ENCODE measurements at places on chromosomes 5 and 9.

DNA sequence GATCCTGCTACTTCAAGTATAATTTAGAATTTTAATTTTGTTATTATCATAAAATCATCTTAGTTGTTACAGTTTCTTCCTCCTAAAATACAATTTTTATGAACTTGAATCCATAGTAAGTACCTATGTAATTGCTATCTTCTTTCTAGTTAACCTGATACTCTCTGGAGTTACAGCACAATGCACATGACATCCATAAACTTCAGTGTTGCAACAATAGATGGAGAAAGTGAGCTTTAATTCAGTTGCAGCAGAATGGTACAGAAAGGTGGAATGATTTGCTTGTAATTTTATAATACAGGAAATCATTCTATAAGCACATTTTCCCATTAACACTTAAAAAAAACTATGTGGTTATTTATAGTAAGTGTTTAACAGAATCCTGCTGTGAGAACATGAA is 372.0 kb downstream of the CDH9 start:
- no peak for DNase-seq

DNA sequence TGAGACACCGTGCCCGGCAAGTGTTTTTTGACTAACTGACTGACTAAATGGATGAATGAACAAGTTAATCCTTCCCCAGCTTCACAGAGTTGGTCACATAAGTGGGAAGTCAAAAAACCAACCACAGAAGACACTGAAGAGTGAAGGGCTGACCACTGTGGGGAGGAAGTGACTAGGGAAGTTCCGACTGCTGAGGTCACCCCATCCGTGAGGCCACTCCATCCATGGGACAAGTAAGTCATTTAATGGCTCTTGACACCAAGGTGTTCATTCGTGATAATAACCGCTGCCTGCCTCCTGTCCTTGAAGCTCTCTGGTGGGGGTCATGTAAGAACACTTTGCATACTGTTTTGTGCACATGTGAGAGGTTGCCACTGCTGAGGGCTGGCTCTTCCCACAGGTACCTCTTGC is 22.2 kb upstream of the CXCL14 start:
- DNase-seq, result no peak

GRCh38 chr5:137603356-137603755 is 104.2 kb upstream of the SPOCK1 start:
- no peak for DNase-seq

DNA sequence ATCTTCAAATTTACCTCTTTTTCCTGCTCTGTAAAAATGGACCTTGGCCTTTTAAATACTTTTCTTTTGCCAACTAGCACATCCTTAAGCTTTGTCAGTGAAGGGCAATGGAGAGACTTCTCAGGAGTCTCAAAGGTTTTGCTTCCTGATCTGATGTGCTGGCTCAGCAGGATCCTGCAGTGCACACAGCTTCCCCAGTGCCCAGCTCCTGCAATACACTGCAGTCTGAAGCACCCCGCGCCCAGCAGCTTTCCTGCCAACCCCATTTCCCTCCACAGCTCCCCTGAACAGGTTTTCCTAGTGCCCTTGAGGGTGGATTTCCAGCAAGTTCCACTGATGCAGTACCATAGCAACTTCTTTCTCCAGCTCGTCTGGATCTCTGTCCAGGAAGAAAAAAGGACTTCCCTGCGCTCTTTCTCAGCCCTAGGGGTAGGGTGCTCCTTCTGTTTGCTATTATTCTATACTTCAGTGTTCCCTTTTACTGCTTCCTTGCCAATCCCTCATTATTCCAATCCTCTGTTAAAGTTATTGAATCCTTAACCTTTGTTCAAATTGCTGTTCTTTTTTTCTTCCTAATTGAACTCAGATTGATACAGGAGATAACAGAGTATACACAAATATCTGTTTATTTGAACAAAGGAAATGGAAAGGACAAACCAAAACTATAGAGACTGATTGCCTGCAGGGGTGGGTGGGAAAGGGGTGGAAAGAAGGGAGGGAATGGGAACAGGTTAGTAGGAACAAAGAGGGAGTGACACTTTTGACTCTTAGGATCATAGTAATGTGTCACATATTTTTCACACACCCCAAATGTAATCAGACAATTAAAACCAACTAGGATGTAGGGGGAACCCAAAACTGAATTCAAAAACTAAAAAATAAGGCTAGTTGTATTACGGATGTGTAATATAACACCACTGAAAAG is 8.5 kb downstream of the SNAPC3 start:
- no peak for DNase-seq

DNA sequence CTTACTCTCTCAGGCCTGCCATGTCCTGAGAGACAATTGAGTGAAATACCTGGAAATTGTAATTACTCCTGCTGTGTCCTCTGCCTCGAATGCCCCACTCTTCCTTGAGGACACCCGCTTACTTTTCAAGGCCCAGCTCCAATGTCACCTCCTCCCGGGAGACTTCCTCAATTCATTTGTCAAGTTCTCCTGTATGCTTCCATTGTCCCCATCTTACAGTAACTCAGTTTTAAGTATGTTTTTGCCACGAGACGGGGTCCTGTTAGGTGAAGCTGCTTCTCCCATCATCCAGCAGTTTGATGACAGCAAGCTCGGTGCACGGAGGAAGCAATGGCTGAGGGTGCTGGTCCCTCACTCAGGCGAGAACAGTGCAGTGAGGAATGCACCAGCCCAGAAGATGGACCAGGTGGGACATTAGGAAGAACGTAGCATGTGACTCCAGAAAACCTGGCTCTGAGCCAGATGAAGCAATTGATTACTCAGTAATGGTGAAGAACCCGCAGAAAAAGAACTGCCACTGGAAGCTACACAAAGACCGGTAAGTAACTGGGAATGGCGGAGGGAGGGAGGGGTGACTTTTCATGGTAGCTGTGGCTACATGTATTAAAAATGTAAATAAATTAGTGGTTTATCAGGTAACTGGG is 274.8 kb downstream of the DENND1A start:
- DNase-seq, result no peak
